ENCODE measurements at places on chromosomes 7 and 10. TPM values are rescaled to one million over a fixed set of nuclear protein-coding genes. Genes with fewer than 3 reads are reported as not detected.

DNAH11 gene
- 2.1 TPM for polyA plus RNA-seq

WEE2 gene
- 0.21 TPM for polyA plus RNA-seq

OR6V1 gene
- polyA plus RNA-seq: not detected

DRGX gene
- polyA plus RNA-seq: 0.07 TPM

NPC1L1 gene
- polyA plus RNA-seq: 3.9 TPM

SMKR1 gene
- 2.9 TPM for polyA plus RNA-seq

NFE2L3 gene
- polyA plus RNA-seq: 36.5 TPM

LBX1 gene
- polyA plus RNA-seq: not detected

UCMA gene
- polyA plus RNA-seq: not detected

PAPSS2 gene
- 46.4 TPM for polyA plus RNA-seq

KRIT1 gene
- polyA plus RNA-seq: 43.5 TPM

CHAT gene
- polyA plus RNA-seq: not detected

CDNF gene
- 2.6 TPM for polyA plus RNA-seq

OPN4 gene
- polyA plus RNA-seq: not detected

CPA1 gene
- polyA plus RNA-seq: 2.5 TPM

PON1 gene
- 0.34 TPM for polyA plus RNA-seq

MYO3A gene
- polyA plus RNA-seq: 7.0 TPM

STK31 gene
- polyA plus RNA-seq: 0.67 TPM

OAT gene
- polyA plus RNA-seq: 110 TPM

AMZ1 gene
- polyA plus RNA-seq: not detected

LAMB1 gene
- polyA plus RNA-seq: 588 TPM

CFAP43 gene
- 14.1 TPM for polyA plus RNA-seq

PKD1L1 gene
- 0.18 TPM for polyA plus RNA-seq

NUTM2B gene
- 2.0 TPM for polyA plus RNA-seq

FLNC gene
- 13.0 TPM for polyA plus RNA-seq

DNA sequence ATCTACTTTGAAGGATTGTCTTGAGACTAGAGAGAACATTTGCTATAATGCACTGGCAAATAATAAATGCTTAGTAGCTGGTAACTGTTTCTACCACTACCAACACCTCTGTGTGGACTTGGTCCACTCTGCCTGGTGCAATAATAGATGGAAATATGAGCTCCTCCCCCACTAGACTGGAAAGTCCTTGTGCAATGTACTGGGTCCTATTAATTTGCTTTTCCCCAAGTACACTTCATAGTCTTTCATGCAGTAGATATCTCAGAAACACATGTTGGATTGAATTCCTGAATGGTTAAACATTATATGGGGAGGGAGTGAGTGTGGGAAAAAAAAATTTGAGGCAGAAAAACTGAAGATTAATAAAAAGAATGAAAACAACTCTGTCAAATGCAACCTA lies 119.3 kb downstream of the C10orf90 start:
- DNase-seq: no peak

DNA sequence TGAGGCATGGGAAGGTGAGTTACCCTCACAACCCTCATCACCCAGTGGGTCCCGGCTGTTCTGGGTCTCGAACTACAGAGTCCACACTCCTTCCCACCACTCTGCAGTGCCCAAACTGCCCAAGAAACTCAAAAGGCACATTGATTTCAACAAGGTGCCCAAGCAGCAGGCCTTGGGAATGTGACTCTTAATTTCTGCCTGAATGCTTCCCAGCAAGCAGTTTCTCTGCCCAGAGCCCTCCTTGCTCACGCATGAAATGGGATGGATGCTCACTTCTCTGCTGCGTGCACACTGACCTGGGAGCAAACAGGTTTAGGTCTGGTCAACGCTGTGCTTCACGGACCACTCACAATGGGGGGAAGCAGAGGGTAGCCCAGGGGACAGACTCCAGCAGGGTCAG lies 77.9 kb downstream of the GRB10 start:
- no peak for DNase-seq

- DNase-seq: no peak
Measured at GRCh38 chr10:80599424-80599847, 61.7 kb downstream of the SH2D4B start.

- no peak for DNase-seq
Measured at GRCh38 chr10:20776384-20777118, 120.6 kb downstream of the NEBL start.

DNA sequence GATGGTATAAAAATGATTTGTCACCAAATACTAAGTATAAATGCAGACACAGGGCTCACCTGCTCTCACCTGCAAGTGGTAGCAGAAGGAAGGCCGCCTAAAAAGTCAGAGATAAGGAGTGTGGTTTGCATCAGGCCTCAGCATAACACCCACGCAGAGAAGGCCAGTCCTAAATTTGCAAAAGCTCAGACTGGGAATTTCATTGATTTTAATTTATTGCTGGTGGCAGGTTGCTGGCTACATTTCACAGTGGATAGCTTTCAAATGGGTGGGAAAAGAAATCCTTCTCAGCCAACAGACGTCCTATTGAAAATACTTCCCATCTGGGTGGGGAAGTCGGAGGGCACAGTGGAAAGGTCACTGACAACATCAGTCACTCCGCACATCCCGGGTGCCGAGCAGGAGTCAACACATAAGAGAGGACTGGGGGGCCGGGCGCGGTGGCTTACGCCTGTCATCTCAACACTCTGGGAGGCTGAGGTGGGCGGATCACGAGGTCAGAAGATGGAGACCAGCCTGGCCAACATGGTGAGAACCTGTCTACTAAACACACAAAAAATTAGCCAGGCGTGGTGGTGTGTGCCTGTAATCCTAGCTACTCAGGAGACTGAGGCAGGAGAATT lies 561.8 kb upstream of the MKI67 start:
- no peak for DNase-seq

DNA sequence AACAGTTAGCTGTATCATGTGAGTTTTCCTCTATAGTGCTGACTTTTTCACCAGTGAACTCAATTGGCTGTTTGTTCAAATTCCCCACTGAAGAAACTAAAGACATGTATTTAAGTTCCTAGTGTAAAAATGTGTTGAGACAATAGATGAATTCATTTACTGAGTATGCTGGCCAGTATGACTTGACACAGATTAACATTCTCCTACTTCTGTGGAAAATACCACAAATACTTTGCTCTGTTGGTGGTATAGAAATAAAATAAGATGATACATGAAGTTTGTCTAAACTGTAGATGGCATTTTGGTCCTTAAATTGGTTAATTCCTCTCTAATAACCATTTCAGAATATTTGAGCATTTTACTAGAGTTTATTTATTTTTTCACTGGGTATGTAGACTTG lies 227.7 kb upstream of the TEX47 start:
- DNase-seq: no peak

- no peak for DNase-seq
Measured at GRCh38 chr7:47329320-47329926, 252.5 kb downstream of the TNS3 start.

- no peak for DNase-seq
Measured at GRCh38 chr7:55533050-55533728, 39.1 kb downstream of the VOPP1 start.

- DNase-seq: no peak
Measured at GRCh38 chr10:99297033-99297432, 32.1 kb upstream of the CNNM1 start.

- DNase-seq: no peak
Measured at GRCh38 chr7:41584746-41585145, 118.1 kb downstream of the INHBA start.

DNA sequence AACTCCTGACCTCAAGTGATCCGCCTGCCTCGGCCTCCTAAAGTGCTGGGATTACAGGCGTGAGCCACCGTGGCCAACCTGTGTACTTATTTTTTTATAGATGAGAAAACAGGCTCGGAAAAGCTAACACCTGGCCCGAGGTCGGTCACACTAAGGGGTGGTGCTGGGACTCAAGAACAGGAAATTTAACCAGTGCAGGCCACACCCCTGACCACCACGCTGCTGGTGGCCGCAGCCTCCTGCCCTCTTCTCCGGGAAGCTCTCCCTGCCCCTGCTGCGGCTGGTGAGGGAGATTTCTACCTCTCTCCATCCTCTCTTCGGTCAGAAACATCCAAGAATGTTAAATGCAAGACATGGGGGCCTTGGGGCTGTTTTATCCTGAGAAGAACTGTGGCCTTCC lies 63.2 kb downstream of the TNRC18 start:
- no peak for DNase-seq

DNA sequence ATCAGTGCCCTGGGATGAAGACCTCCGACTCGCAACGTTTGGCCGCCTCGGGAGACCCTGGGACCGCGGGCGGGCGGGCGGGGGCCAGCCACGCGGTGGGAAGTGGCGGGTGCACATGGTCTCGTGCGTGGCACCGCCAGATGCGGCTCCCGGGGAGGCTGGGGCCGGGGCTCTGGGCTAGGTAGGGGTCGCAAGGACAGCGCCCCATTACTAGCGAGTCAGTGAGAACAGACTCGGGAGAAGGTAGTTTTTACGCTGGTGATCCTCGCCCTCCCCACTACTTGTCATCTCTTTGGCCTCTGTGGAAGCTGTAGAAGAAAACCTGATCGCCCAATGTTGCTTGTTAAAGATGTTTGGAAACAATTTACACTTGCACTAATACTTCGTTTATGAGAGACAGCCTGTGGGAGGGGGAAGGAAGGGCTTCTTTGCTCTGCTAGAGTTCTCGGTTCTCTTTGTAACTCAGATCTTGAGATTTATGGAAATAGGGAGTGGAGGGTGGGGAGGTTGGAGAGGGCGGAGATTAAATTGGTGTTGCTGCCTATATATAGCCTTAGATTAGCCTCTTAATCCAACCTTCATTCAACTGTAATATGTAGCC lies 591 bp downstream of the BZW2 start:
- peak; percentile 32 for DNase-seq

GRCh38 chr10:17590969-17591645 lies 26.1 kb downstream of the HACD1 start:
- DNase-seq: no peak

- no peak for DNase-seq
Measured at GRCh38 chr10:49015700-49016099, 76.1 kb upstream of the LRRC18 start.

GRCh38 chr10:60050366-60050765 lies 144.0 kb upstream of the CCDC6 start:
- DNase-seq: no peak

GRCh38 chr10:111766464-111766863 lies 417.1 kb downstream of the GPAM start:
- DNase-seq: no peak

GRCh38 chr7:117171106-117171505 lies 151.8 kb downstream of the WNT2 start:
- DNase-seq: no peak

DNA sequence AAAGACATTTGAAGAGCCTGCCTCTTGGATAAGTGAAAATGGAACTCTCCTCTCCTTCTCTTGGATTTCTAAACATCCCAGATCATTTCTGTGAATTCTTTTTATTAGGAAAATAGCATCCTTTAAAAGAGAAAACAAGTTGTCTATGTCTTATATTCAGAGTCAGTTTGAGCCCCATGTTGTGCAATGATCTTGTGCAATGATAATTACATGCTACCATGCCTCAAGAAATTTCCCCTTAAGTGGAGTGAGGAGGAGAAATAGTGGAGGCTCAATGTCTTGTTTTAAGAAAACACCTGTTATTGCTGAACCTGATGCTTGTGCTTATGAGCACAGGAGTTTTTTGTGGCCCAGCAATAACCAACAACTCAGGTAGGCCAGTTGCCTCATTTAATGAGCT lies 103.6 kb downstream of the NPSR1 start:
- no peak for DNase-seq

- no peak for DNase-seq
Measured at GRCh38 chr7:44748948-44749731, 493 bp downstream of the ZMIZ2 start.

GRCh38 chr10:71357792-71358265 lies 38.8 kb downstream of the SLC29A3 start:
- DNase-seq: no peak

- no peak for DNase-seq
Measured at GRCh38 chr7:118288098-118288497, 63.6 kb downstream of the ANKRD7 start.

DNA sequence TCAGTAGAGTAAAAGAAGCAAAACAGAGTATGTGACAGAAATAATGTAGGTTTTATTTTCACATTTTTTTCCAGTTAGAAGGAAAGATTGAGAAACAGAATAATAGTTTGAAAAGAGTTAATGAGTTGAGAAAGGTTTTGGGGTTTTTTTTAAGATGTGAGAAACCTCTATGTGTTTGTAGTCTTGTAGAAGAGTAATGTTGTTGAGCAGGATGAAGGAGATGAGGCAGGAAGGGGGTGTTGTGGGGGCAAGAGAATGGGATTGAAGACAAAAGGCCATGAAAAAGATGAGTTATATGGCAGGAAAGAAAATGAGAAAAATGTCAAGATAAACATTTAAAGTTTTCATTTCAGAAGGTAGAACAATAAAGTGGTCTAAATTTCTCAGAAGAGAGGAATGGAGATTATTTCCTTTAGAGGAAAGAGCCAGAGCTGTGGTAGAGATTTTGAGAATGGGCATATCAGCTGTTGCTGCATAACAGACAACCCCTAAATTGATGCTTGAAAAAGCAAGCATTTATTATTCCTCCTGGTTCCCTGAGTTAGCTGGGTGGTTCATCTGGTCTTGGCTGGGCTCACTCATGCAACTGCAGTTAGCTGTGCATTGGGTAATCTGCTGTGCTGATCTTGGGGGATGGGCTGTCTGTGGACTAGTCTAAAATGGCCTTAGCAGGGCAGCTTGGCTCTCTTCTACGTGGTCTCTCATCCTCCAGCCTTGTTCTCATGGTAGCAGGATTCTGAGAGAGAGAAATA lies 27.1 kb downstream of the PCGF5 start:
- DNase-seq: no peak

- DNase-seq: no peak
Measured at GRCh38 chr7:75639071-75639885, 99.5 kb downstream of the HIP1 start.

DNA sequence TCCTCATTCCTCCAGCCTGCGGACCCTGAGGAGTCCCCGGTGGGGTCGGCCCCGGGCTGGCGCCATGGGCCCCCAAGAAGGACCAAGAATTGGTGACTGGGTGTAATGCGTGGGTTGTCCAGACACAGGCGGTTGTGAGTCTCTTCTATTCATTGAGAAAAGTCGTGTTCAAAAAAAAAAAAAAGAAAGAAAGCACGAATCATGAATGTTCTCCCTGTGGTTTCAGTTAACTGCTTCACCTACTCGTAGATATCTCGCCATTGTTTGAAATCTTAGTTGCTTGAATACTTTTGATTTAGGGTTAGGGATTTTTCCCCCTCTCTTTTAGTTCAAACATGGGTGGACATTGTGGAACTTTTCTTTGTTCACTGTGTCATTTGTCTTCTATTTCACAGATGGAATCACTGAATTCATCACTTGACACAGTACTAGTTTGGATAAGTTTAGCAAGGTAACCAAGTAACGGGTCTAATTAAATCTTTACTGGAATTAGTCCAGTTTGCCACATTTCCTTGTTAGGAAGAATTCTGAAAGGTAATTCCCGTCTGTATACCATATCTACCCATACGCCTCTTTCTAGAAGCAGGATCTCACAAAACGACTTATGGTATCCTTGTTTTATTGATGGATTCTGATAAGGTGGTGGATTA lies 775 bp downstream of the STARD3NL start:
- DNase-seq: peak; percentile 39

GRCh38 chr10:13815756-13816155 lies 229.0 kb downstream of the PRPF18 start:
- DNase-seq: no peak
